NCI-H2081 treated with DMSO at 0.1 percent for 48 hours (cell line): ENCODE measurements at places on chromosomes 1 and 21.

- DNase-seq, result no peak
These were observed 8.0 kb downstream of the IGFN1 start for GRCh38 chr1:201198598-201198997.

DNA sequence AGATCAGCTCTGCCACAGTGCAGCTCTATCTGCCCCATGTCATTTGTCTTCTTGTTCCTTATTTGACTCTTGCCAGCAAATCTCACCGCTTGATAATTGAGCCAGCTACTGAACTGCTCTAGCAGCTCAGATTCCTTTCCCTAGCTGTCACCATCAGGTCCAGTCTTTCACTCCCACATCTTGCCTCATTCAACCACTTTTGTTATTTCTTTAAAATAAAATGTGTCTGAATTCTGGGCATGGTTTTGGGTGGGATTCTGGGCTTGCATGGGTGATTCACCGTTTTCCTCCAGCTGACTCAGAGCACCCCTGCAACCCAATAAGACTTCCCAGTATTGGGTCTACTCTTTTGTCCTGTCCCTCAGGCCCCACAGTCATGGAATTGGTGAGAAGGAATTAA lies 215.7 kb downstream of the DSCAM start:
- no peak for DNase-seq

GRCh38 chr1:173477286-173478093 lies at the start of gene PRDX6:
Gene PRDX6, plus strand, starts transcription at chr1:173477335. Its CDS starts 63 bp downstream, at chr1:173477398.
- no peak for DNase-seq

DNA sequence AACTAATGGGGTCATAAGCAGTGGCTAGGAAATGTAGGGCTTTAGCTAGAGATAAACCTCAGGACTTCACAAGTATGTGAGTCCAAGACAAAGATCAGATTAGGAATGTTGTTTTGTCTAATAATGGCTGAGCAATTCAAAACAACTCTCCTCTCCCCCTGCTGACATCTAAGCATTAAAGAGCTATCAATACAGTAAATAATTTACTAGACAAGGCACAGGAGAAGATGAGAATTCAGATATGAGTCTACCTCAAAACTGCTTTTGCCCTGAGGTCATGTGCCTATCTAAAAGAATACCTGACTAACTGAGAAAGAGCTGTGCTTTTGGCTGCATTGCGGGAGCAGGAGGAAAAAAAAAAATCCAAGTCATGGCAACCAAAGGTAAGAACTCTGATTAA lies 86.8 kb downstream of the SPATA17 start:
- DNase-seq, result no peak

GRCh38 chr1:44672961-44673674 lies 1.2 kb downstream of the TMEM53 start:
- no peak for DNase-seq

- no peak for DNase-seq
These were observed 32.0 kb downstream of the S100A6 start for GRCh38 chr1:153503766-153504165.
